ENCODE measurements at places on chromosomes 1 and 21.
A peak's percentile ranks its signal among the peaks of the same experiment; 100 is the strongest.

GRCh38 chr1:154479764-154480421 is 22.1 kb upstream of the TDRD10 start:
- peak; percentile 92 for DNase-seq

- peak; percentile 49 for DNase-seq
Measured at GRCh38 chr1:66265796-66266195, 268.2 kb upstream of the SGIP1 start.

DNA sequence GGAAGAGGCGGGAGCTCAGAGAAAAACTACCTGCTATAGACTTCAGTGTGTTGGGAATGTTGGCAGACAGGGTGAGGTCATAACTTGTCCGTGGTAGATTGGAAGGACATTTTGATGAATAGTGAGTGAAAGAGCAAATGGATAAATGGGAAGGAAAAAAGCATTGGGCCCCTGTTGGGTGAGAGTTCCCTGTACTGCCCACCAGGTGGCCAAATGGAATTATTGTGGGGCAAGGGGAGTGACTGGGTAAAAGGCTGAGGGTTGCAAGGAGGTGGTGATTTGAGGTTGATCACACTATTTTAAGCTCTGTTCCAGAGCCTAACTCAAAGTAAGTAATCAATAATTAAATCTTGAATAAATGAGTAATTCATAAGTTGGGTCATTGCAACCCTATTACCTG is 60.4 kb downstream of the MRPS6 start:
- no peak for DNase-seq

DNA sequence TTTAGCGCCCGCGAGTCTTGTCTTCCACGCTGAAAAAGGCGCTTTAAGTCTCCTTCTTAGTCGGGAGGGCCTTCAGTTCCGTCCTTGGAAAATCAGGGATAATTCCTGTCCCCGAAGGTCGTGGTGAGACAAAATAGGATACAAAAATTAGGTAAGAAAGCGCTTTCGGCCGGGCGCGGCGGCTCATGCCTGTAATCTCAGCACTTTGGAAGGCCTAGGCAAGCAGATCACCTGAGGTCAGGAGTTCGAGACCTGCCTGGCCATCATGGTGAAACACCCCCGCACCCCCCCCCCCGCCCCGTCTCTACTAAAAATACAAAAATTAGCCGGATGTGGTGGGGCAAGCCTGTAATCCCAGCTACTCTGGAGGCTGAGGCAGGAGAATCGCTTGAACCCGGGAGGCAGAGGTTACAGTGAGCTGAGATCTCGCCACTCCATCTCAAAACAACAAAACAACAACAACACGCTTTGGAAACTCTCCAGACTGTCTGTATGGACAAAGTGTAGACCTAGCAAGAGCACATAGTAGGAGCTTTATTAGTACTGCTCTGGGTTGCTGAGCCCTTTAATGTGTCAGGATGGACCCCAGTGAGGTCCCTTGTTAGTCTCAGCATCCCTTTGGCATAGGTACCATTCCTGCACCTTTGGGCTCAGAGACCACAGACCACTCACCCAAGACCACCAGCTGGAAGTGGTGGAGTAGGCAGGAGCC is 790 bp upstream of the TMEM54 start:
- no peak for DNase-seq

DNA sequence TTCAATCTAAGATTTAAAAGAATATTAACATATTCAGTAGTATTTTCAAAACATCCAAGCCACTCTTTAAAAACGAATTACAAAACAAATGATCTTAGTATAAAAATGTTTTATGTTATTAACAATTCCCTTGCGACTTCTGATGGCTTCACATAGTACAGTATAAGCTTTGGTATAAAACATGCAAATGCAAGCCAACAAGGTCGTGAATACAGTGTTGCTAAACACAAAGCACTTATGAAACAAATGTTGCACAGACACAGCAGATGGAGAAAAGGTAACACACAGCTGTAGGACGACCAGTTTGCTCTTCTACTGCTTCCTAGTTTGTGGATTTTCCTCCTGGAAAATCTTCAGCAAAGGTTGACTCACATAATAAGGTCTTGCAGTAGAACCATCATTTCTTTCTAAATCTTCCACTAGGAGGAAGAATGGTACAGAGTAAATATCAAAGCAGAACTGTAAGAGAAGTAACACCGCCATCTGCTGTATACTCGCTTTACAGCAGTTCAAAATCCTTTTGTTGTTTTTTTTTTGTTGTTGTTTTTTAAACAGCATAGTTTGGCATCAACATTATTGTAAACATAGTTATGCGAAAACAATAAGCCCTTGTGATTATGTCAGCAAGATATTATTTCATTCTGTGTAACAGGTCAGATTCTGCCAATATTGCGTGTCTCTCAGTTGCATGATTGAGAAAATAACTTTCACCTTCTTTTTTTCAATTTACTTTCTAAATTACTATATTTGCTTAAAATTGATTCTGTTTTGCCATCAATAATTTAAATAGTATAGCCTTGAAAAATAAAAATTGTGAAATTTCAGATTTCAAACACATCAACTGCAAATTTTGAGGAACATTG is 69.5 kb downstream of the LHX8 start:
- peak; percentile 59 for DNase-seq

- peak; percentile 89 for DNase-seq
Measured at GRCh38 chr1:203271018-203271743, 34.1 kb upstream of the BTG2 start.

- DNase-seq, result peak; percentile 66
Measured at GRCh38 chr21:44869781-44870747, 3.4 kb downstream of the PTTG1IP start.

DNA sequence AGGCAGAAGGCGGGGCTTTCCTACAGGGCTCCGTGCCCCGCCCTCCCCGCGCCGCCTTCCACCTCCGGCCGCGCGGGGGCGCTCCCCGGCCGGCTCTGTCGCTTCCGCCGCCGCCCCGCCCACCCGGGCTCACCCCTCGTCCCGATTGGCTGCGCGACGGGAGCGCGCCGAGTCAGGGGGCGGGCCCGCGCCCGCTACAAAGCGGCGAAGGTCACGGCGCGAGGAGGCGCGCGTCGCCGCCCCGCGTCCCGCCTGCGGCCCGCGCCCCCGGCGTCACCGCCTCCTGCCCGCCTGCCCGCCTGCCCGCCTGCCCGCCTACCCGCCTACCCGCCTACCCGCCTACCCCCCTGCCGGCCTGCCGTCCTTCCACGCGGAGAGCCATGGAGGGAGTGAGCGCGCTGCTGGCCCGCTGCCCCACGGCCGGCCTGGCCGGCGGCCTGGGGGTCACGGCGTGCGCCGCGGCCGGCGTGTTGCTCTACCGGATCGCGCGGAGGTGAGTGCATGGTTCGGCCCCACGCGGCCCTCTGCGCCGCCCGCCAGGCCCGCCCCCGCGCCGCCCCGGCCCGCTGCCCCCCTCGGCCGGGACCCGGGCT is at the start of gene TMEM201:
Gene TMEM201, plus strand, starts transcription at position 361 of the 593 bp plus-strand sequence. Its CDS starts 20 bp downstream, at position 381.
- DNase-seq, result peak; percentile 98

- no peak for DNase-seq
Measured at GRCh38 chr1:92301021-92301420, 2.2 kb downstream of the RPAP2 start.

DNA sequence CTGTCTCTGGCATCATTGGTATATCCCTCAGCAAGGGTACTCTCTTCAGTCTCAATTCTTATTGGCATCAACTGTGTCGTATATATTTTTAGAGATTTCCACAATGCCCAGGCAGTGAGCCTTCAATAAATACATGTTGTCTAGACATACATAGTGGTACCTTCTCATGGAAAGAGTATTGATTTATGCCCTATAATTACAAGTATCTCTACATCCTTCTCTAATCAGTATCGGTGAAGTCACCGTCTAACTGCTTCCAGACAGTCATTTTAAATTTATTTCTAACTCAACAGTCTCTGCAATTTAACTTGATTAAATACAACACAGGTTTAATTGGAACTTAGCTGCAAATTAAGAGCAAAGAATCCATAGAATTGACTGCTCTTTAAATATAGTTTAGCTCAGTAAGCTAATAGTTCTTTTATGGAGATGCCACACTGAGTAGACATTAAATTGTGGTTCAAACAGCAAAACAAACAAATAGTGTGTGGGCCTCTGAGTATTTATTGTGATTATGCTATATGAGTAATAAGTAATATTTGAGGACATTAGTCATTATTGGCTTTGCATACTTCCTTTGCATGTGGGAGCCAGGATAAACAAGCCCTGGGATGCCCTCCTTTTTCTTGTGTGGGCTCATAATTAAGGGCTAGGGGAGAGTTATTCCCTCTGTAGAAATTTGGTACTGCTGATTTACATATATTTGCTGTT is 126.9 kb upstream of the DUSP10 start:
- peak; percentile 66 for DNase-seq

GRCh38 chr1:238652346-238652968 is 733.9 kb upstream of the CHRM3 start:
- DNase-seq, result no peak
